ENCODE measurements at places on chromosomes 2 and 18. TPM values are rescaled to one million over a fixed set of nuclear protein-coding genes. Genes with fewer than 3 reads are reported as not detected.

- no peak for ATAC-seq
Measured at GRCh38 chr2:164903204-164903603, 52.1 kb downstream of the SLC38A11 start.

- no peak for ATAC-seq
Measured at GRCh38 chr2:25258847-25259736, 82.6 kb downstream of the DNMT3A start.

DNA sequence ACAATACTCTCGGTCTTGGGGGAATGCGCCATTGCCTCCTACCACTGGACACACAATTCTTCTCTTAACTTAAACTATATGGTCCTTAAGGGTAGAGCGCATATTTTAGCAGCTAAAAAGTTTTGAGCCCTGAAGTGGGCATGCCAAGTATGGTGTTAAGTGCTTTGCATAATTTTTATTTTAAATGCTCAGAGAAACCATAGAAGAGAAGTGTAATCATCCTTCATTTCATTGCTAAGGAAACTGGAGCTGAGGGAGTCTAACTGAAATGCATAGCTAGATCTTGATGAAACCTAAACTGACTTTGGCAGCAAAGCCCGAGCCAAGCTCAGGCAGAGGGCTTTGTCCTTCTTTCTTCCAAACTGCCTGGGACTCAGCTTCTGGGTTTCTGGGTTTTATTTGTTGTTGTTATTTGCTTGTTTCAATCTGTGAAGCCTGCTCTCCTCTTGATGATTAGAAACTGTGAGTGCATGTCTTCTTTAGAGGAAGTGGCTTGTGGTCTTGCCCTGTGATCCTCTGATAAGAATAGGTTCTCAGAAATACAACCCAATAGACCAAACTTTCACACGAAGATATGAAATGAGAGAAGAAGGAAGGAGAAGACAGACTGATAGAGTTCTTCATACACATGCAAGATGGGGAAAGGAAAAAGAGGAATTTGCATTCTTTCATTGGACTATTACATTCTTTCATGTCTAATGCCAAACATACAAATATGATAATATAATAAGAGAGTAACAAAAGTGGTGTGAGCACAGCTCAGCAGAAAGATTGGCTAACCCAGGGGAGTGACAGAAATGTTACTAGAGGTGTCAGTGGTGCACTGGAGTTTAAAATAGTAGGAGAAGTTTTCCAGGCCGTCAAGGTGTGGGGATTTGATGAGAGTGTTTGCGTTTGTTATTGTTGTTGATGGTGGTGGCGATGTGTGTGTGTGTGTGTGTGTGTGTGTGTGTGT is 7.5 kb upstream of the RNF144A start:
- ATAC-seq, result no peak

- ATAC-seq, result no peak
Measured at GRCh38 chr2:21043744-21044532, at the start of gene APOB. APOB (minus strand) TSS chr2:21044073; CDS start chr2:21043945, 128 bp downstream.

The WNT10A gene
- 3.4 TPM for total RNA-seq

The ZNF532 gene
- total RNA-seq, result 28.3 TPM

GRCh38 chr2:222677981-222678380 is 6.5 kb downstream of the MOGAT1 start:
- no peak for ATAC-seq

DNA sequence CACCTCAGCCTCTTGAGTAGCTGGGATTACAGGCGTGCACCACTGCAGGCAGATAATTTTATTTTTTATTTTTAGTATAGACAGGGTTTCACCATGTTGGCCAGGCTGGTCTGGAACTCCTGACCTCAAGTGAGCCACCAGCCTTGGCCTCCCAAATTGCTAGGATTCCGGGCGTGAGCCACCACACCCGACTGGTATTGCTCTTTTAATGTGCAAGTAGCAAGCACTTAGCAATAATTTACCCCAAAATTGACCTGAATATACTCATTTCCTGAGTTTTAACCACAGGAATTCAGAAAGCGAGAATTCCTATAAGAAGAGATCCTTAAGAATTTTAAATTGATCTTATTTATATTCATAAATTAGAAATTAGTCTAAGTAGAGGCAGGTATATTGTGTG is 169.1 kb downstream of the CDH2 start:
- ATAC-seq, result no peak

The CELF4 gene
- not detected for total RNA-seq

GRCh38 chr2:23350041-23350791 is 34.8 kb upstream of the KLHL29 start:
- ATAC-seq, result no peak

The GALNT13 gene
- 0.04 TPM for total RNA-seq

The PKDCC gene
- 1.8 TPM for total RNA-seq

The CERKL gene
- not detected for total RNA-seq

The RND3 gene
- total RNA-seq, result 62.3 TPM

DNA sequence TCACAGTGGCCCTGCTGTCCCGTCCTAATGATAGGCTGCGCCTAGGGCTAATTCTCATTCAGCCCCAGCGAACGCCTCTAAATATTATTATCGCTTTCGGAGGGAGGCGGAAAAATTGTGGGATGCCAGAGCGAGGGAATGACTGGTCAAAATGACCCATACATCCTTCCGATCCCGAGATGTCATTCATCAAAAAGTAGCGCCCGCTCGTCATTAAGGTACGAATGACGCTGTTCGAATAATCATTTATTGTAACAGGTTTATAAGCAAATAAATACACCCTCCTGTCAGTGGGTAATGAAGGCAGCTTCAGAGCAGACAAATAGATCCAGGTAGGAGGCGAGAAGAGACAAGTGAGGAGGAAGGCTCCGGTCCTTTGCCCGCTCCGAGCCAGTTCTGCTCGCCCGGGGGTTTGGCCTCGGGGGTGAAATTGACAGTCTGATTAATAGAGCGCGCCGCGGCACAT is at the start of gene EVX2:
TSS of gene EVX2 (minus strand) at position 167 of the 466 bp plus-strand sequence. CDS start 186 bp downstream, outside the sequence.
- ATAC-seq, result no peak

- no peak for ATAC-seq
Measured at GRCh38 chr18:72899338-72899737, 31.6 kb upstream of the NETO1 start.

GRCh38 chr18:33836564-33836963 is 258.5 kb downstream of the ASXL3 start:
- no peak for ATAC-seq

The SESTD1 gene
- 19.8 TPM for total RNA-seq

GRCh38 chr2:191675807-191676721 is 1.9 kb upstream of the NABP1 start:
- no peak for ATAC-seq

The ATP6V1C2 gene
- 5.1 TPM for total RNA-seq

DNA sequence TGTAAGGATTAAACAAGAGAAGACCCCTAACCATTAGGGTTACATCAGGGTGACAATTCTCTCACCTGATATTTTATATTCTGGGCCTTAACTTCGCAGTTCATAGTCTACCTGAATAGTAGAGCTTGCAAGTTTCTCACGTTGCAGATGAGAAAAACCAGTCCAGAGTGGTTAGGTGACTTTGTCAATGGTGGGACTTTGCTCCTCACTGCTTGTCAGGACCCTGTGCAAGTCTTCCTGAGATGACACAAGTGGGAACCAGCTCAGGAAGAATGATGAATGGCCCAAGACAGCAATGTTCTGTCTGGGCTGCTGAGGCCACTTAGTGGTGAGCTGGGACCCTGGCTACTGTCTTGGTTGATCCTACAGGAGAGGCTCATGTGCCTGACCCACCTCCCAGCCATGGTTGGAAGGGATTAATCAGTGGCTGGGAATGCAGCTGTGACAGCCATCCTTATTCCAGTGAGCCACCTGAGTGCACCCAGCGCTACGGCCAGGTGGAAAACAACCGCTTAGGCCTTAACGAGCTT is 16.9 kb downstream of the LGALSL start:
- no peak for ATAC-seq

- no peak for ATAC-seq
Measured at GRCh38 chr18:14029512-14029911, 102.7 kb downstream of the ZNF519 start.

DNA sequence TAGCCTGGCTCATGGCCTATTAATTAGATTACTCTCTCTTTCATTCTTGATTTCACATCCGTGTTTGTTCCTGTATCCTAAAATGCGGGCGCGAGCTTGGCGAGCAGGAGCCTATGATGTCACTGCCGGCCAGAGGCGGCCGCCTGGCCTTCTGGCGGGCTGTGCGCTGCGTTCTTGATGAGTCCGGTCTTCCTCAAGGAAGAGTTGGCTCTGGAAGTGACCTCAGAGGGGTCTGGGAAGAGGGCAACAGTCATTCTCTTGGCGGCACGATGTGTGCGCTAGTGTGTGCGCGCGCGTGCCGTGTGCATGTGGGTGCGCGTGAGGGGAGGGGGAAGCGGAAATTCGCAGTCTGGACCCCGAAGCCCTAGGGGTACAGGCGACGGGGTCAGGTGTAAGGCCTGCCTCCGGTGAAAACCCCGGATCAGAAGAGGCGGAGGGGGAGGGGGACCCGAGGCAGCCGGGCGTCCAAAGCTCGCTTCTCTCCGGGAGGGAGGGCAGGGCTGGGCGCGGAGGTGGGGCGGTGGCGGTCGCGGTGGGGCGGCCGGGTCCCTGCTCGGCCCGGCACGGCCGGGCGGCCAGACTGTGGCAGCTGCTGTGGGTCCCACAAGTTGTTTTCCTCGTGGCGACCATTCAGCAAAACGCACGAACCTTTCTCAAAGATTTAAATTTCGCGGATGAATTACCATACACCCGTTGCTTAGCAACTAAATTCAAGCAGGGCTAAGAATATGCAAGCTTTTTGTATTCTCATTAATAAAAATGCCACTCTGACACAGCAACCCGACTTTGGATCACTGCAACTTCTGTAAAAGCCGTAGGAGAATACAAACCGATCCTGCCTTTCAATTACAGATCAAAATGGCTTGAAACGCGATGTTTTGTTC is 8.4 kb downstream of the POU3F3 start:
- no peak for ATAC-seq

DNA sequence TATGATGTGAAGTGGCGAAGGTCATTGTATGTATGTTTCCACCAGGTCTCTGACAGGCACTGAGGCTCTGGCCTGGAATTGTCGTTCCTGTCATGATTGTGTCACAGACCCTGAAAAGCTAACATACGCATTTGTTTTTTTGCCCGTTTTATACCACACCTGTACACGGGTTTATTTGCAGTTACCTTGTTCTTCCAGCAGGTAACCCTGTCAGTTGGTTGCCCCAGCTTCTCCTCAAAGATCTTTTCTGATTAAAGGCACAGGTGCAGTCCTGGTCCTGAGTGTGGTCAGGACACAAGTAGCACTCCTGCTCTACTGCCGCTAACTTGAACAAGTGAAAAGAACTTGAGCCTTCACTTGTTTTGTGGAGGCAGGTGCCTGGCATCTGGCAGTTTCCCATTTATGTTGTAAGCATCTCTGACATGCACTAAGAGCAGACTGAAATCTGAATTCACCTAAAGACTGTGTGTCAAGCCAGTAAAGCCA is 19.9 kb downstream of the CD8A start:
- no peak for ATAC-seq

The OSBPL6 gene
- total RNA-seq, result 6.5 TPM

The TRIP12 gene
- 150 TPM for total RNA-seq

DNA sequence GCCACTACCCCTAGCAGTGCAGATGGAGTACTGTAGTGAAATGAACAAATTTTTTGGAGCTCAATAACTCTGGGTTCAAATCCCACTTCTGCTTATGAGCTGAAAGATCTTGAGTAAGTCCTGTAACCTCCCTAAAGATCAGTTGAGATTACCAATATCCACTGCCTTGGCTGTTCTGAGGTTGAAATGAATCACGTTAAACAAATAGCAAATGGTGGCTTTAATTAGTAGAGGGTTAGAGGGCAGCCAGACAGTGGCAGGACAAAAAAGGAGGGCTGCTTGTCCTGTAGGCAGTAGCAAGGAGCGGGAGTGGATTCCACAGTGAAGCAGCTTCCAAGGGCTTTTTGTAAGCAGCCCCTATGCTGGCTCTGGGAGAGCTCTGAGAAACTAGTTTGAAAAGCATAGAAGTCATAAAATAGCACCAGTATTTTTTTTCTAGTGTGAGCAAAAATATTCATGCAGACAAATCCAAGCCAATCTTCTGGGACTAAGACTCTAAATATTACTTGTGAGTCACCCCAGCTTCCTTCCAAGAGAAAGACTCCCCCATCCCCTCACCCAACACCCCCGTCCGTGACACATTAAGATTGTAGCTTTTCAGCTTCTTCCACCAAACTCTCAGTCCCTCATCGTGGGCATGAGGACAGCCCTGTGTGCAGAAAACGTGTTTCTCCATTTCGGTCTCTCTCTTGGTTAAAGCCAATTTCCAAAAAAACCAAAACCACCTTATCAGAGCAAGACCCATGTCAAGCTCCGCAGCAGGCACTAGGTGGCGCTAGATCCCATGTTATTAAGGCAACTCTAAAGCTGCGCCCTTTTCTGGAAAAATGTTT is 123.5 kb upstream of the LGALSL start:
- peak; percentile 59 for ATAC-seq

DNA sequence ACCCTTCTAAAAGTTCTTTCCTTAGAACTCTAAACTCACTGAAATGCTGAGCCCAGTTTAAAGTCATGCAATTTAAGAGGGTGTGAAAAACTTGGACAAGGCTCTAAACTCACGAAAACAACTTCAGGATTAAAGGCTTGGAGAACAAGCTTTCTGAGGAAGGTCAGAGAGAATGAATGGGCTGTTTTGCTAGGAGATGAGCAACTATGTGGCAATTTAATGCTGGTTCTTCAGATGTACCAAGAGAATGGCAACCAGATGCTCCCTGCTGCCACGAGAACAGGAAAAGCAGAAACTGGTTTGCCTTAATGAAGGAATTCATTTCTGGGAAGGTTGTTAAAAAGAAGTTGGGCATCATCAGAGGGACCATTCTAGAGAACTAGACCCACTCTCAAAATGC is 77.8 kb upstream of the PMAIP1 start:
- no peak for ATAC-seq

The FEV gene
- total RNA-seq, result not detected

The SULT1C3 gene
- 0.68 TPM for total RNA-seq
